GM12892 (cell line): ENCODE measurements at places on chromosomes 7 and 10.

GRCh38 chr10:69914398-69915214 lies 112.9 kb downstream of the COL13A1 start:
- peak; percentile 71 for DNase-seq

DNA sequence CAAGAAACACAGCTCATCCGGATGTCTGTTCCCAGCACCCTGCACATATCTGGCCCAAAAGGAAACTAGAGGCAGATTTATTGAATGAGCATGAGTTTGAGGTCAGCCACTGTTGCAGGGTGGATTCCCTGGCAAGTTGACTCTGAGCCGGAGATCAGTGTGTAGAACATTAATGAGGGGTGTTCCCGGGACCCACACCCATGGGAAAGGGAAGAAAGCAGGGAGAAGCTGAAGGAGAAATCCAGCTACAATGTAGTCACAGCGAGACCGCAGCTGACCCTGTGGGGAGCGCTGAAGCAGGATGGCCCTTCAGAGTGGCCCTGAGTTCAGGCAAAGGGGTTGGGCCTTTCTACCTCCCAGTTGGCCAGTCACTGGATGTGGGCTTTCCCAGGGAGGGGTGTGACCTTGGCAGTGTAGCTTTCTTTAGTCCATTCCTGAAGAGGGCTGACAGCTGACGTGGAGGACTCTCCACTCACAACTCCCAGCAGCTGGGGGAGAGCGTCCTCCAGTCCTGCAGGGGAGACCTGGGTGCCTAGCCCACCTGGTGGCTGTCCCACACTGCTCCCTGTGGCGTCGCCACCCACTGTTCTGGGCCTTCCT lies 324.2 kb upstream of the ZMIZ1 start:
- DNase-seq = no peak

DNA sequence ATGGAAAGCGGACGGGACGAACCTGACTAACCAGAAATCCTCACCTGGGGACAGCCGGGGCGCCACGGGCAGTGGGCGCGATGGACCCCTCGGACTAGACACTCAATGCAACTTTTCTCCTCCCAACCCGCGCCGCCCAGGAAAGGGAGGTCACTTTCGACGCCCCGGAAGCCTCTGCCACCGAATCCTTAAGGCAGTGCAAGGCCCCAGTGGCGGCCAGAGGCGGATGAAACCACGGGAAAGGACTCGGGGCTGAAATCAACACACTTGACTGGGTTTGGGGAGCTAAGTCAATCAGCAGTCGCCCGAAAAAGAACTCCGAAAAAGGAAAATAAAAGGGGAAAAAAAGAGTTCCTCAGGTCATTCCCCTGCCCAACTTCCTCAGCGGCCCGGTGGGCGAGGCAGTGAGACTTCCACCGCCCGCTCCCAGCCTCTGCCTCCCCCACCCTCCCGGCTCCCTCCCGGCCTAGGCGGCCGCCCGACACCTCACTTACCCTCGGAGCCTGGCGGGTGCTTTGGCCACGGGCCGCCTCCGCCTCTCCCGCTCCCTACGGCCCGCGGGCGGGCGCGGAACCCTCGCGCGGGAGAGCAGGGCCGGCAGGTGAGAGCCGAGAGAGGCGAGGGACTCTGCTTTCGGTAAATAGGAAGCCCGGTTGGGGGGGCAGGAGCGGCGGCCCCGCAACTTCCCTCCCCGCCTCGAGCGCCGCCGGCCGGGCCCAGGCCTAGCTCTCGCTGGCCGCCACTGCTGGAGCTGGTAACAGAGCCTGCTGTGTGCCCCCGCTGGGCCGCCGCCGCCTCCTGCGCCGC lies 518 bp downstream of the WAPL start:
- peak; percentile 48 for DNase-seq

- no peak for DNase-seq
These were observed 82.8 kb downstream of the MKI67 start for GRCh38 chr10:128043259-128044045.

- DNase-seq = no peak
These were observed 3.5 kb downstream of the AQP1 start for GRCh38 chr7:30915005-30915601.

- no peak for DNase-seq
These were observed 37.5 kb upstream of the ATXN7L1 start for GRCh38 chr7:105913947-105914346.

DNA sequence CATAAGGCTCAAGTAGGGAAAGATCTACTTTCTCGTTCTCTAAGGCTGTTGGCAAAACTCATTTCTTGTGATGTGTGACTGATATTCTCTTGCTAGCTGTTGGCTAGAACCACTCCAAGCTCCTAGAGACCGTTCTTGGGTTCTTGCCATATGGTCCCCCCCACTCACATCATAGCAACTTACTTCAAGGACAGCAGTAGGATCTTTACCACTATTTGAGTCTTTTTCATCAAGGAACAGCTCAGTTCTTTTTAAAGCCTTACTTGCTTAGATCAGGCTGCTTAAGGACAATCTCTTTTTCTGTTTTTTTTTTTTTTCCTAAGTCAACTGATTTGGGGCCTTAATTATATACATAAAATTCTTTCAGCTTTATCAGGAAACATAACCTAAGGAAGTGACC lies 251.1 kb downstream of the GPR37 start:
- DNase-seq = no peak

- no peak for DNase-seq
These were observed 8.6 kb upstream of the INHBA start for GRCh38 chr7:41711283-41712064.

DNA sequence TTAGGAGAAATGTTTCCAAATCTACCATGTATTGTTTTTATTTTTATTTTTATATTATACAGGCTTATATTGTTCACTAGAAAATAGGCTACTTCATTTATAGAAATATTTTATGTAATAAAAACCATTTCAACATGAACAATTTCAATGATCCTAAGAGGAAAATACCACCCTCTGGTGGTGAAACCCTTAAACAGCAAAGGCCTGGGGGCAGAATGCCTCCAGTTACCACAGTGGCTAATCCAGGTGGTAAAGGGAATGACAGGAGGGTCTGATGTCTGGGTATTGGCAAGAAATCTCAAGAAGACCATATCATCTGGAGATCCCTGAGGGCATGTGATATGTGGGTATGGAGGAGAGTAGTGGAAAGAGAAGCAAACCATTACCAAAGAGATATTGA lies 19.3 kb downstream of the MACC1 start:
- DNase-seq = no peak

DNA sequence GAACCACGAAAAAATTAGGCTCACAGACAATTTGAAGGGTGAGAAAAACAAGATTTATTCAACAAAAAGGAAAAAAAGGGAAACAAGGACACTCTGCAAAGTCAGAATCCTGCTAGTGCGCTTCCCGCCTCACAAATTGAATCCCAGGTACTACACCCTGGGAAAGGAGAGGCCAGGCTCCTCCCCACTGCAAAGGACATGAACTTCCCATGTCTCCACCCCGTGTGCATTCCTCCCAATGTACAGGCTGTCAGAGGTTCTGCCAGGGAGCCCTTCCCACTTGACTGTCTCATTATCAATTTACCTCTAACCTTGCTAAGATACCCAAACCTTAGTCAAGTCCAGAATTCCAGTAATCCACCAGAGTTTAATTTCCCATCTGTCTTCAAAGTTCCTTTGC lies 70.4 kb upstream of the CDK1 start:
- DNase-seq = no peak

- DNase-seq = no peak
These were observed 22.4 kb downstream of the PPP2R2D start for GRCh38 chr10:131923038-131923756.

DNA sequence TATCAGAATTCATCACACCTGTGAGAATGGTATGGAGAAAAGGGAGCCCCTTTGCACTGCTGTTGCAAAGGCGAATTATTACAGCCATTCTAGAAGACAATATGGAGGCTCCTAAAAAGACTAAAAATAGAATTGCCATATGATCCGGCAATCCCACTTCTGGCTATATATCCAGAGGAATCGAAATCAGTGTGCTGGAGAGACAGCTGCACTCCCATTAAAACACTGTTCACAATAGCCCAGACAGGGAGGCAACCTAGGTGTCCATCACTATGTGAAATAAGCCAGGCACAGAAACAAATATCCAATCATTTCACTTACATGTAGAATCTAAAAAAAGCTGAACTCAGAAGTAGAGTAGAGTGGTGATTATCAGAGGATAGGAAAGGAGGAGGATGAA lies 26.0 kb upstream of the GJD4 start:
- no peak for DNase-seq
